Mammary epithelial cell (primary cell): ENCODE measurements at places on chromosomes 4 and X. TPM values are rescaled to one million over a fixed set of nuclear protein-coding genes. Genes with fewer than 3 reads are reported as not detected.
A peak's percentile ranks its signal among the peaks of the same experiment; 100 is the strongest.

- DNase-seq: peak; percentile 22
These were observed at the start of gene UBL4A for GRCh38 chrX:154486396-154487207. Gene UBL4A, minus strand, starts transcription at chrX:154486615. Its CDS starts 31 bp downstream, at chrX:154486584.

DNA sequence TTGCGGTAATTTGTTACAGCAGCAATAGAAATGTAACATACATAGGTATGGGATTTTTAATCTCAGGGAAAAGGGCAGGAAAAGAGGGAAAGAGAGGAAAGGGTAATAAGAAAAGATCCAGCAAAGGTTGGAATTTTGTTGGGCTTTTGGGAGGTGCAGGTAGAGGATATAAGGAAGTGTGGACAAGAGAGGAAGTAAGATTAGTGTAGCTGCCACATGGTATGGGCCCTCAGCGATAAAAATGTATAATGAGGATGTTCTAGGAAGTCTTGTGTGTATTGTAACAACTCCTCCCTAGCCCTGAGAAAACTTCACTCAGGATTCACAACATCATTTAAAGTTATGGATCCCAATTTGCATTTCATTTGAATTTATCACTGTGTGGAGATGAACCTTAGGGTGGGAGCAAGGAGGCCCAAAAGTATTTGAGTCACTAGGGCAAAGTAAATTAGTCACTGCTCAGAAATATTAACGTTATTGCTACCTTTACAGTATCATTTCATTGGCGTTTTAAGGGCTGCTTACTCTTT, 2.8 kb upstream of the IL21 start:
- no peak for DNase-seq

- DNase-seq: no peak
These were observed 774.0 kb upstream of the POU3F4 start for GRCh38 chrX:82734140-82734539.

GRCh38 chr4:71267244-71267643, 71.6 kb upstream of the SLC4A4 start:
- DNase-seq: no peak

DNA sequence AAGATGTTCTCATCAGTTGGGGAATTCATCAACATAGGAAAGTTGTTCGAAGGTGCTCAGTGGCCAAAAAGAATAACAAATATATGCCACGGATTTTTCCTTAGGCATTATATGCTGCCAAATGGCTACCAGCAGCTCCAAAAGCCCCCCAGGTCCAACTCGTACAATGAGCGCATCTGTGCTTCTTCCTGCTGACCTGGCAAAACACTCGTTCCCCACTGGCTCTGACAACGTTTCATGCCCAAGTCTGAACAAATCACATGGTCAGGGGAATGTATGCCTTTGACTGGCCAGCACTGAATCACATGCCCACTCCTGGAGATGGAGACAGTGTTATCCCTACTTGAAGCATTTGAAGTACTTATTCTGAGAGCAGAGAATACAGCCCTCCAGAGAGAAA, 59.9 kb upstream of the SPP1 start:
- no peak for DNase-seq

GRCh38 chr4:119933606-119934005, 133.0 kb downstream of the MAD2L1 start:
- no peak for DNase-seq

Gene FRG1
- polyA plus RNA-seq: 18.5 TPM

GRCh38 chr4:181877329-181877848, 365.8 kb upstream of the TENM3 start:
- DNase-seq: peak; percentile 85

DNA sequence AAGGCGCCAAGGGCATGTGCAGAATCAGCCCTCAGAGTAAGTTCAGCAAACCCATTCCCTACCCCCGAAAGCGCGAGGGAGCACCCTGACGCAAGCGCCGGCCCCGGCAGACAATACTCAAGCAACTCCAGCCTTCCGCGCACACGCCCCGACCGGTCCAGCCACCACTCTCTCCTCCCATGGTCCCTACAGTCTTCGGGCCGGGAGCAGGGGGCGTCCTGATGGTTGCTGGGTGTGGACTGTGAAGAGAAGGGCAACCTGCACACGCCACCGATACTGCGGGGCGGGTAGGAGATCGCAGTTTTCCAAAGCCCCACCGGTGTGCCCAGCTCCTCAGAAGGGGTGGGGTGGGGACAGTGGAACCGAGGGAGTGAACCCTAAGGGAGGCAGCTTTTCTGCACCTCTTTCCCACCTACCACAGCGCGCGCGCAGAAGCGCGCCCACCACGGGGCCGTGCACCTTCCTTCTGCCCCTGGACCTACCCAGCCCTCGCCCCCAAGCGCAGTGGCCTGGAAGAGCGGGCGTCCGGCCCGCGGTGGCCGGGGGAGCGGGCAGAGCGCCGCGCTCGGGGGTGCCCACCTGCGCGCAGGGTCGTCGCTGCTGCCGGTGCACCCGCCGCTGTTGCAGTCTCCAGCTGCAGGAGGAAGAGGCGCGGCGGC, 650.2 kb upstream of the DIPK2B start:
- peak; percentile 44 for DNase-seq

- no peak for DNase-seq
These were observed 86.4 kb downstream of the ANAPC10 start for GRCh38 chr4:145011636-145012035.

Gene FAM53A
- polyA plus RNA-seq: 0.63 TPM

DNA sequence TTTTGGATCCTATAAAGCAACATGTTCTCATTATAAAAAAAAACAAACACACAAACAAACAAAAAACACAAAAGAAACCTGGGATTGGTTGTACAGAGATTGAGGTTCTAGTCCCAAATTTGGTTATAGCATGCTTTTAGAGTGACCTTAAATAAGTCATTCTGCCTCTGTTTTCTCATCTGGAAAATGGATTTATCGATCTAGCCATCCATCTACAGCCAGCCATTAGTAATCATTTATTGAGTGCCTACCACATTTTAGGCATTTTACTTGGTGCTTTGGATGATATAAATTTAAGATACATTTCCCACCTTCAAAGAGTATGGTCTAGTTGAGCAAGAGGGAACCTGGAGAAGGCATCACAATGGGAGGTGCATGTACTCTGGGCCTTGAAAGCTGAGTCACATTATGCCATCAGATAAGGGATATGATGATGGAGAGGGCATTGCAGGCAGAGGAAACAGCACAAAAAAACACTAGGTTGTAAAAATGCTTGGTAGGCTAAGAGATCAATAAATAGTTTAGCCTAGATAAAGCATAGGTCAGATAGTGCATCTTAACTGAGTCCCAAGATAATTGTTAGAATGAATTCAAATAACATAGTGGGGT, 91.4 kb downstream of the HEPH start:
- no peak for DNase-seq
